NCI-H524 treated with DMSO at 0.1 percent for 48 hours (cell line): ENCODE measurements at places on chromosomes 5 and 9.

DNA sequence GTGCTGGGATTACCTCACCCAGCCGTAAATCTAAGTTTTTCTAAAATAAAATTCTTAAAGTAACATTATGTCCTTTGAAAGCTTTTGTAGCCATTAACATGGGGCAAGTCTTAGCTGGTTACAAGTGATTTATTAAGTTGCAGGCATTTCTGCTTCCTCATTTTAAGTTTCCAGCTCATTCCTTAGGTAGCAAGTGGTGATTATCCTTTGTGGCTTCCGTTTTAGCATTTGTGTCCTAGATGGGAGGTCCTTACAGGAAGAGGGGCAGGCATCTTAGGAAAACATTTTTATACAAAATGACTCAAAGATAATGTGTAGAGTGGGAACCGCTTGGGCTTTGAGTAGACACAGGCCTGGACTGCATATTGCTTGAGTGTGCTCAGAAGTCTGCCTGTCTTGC lies 35.0 kb upstream of the ROPN1L start:
- no peak for DNase-seq

DNA sequence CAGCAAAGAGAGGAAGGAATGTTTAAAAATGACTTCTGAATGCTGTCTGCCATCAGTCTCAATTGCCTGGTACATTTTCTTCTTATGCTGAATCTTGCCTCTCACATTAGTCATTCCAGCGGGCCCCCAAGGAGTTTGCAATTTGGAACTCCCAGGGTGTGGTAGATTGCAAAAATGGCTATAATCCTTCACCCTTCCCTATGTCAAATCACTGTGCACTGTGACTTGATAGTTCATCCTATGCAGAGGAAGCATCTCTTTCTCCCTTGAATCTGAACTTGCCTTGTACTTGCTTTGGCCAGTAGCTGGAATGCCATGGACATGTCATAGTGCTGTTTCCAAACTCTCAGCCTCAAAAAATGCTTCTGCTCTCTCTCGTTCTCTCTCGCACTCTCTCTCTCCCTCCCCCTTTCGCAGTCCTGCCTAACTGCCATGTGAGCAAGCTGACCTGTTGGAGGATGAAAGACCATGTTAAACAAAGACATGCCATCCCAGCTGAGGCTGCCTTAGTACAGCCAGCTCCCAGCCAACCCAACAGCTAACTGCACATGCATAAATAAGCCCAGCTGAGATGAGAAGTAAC lies 284.0 kb upstream of the TLE4 start:
- no peak for DNase-seq

DNA sequence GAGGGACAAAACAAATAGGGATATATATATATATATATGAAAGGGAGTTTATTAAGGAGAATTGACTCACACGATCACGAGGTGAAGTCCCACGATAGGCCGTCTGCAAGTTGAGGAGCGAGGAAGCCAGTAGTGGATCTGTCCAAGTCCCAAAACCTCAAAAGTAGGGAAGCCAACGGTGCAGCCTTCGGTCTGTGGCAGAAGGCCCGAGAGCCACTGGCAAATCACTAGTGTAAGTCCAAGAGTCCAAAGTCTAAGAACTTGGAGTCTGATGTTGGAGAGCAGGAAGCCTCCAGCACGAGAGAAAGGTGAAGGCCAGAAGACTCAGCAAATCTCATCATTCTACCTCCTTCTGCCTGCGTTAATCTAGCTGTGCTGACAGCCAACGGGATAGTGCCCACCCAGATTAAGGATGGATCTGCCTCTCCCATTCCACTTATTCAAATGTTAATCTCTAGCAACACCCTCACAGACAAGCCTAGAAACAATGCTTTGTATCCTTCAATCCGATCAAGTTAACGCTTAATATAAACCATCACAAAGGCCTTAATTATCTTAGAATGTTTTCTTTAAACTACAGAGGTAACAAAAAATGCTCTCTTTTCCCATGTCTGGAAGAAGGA lies 23.8 kb upstream of the DAB2 start:
- DNase-seq = no peak

DNA sequence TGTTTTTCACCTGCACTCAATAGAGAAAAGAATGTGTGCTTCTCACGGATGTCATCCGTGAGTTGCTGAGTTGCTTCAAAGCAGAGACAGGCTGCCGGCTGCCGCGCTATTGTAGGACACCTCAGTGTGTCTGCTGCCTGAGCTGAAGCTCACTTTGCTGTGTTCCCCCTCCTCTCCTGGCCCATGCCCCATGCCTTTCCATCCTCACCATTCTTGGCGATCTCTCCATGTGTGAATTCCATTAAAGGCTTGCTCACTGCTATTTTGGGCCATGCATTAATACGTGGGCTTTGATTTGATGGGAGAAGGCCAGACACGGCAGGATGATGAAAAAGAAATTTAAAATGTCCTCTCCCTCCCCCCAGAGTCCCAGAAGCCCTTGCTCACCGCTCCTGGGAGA lies 14.5 kb downstream of the ADAM19 start:
- no peak for DNase-seq

GRCh38 chr9:111287127-111287526 lies 42.9 kb downstream of the OR2K2 start:
- DNase-seq = no peak

- DNase-seq = no peak
These were observed 20.6 kb upstream of the CAST start for GRCh38 chr5:96641368-96642280.

GRCh38 chr9:21789541-21790037 lies 12.8 kb upstream of the MTAP start:
- DNase-seq = peak; percentile 25

DNA sequence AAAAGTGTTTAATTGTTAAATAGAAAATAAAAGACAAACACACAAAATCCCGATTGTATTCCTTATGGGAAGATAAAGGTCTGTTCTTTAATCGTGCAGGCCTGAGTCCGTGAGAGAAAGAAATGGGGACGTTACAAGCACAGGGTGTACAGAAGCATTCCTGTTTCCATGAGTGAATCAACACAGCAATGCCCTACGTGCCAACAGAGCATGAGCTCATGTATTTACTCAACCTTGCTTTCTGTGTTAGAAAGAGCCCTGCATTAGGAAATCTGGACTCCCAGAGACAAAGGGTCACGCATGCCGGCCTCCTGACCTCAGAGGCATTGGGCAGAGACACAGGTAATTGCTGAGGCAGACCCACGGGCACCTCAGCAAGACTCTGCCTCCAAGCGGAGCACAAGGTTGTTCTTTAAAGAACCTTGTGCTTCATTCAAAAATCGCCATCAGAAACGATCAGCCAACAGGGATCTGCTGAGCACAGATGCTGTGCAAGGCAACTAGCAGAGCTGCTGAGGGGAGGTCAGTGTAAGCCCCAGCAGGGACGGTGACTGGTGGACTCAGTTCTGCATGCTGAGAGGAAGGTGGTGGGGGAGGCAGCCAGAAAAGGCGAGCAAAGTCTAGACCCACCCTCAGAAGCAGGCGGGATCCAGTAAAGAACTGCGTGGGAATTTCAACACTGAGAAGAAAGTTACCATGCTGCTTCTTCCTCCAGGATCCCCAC lies 101.0 kb downstream of the TLE1 start:
- DNase-seq = no peak

GRCh38 chr5:74123929-74124328 lies 497.9 kb downstream of the ARHGEF28 start:
- no peak for DNase-seq

- no peak for DNase-seq
These were observed 145.7 kb downstream of the CWC27 start for GRCh38 chr5:64914396-64914795.

DNA sequence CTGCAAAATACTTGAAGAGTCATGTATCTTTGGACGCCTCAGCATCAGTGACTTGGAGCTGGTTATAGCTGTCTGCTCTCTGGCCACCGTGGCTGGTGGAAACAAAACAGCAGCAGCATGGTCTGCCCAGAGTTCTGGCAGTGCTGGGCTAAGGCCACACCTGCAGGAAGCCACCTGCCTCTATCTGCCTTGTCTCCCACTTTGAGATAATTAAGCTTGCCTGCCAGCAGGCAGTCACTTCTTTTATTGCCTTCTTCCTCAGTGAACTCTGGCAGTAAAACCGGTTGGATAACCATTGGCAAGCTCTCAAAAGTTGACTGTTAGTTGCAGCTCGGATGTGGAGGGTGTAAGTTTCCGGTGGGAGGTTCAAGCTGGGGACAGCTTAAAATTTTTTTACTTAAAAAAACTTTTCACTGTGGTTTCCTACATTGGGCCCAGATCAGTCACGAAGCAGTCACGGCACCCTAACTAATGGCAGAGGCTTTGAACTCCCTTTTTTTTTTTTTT lies 4.9 kb downstream of the SMIM3 start:
- no peak for DNase-seq

GRCh38 chr9:136740971-136741882 lies 1.5 kb downstream of the LCN10 start:
- no peak for DNase-seq

- DNase-seq = no peak
These were observed 303.7 kb upstream of the PAPPA start for GRCh38 chr9:115849679-115850412.

DNA sequence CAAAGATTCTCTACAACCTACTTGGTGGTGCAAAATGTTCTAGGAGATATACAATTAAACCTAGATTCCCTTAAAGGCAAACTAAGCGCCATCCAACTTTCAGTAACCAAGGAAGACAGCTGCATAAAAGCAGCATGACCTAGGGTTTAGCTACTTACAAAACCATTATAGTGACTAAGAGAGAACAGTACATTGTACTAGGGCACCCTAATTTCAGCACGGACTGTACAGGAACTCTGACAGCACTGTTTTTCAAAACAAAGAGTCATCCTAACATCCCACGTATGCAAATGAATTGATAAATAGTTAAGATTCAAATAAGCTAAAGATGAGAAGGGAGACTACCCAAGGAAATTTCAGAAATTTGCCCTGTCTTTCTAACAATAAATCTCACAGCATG lies 30.0 kb downstream of the STRBP start:
- no peak for DNase-seq

GRCh38 chr5:172688349-172689217 lies 47.5 kb downstream of the NEURL1B start:
- DNase-seq = no peak

DNA sequence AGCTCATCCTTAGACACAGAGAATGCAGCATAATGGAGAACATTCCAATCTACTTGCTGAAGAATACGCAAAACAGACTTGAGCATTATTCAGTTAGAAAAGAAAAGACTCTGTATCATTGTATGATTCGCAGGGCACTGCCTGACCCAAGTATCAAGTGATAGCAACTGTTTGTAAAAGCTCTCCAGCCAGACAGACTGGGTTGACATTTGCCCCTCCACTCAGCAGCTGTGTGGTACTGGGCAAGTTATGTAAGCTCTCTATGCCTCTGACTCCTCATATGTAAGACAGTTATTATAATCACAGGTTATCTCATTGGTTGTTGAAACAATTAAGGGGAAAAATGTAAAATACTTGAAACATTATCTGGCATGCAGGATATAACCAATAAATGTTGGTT lies 505.0 kb downstream of the ELAVL2 start:
- DNase-seq = peak; percentile 31

DNA sequence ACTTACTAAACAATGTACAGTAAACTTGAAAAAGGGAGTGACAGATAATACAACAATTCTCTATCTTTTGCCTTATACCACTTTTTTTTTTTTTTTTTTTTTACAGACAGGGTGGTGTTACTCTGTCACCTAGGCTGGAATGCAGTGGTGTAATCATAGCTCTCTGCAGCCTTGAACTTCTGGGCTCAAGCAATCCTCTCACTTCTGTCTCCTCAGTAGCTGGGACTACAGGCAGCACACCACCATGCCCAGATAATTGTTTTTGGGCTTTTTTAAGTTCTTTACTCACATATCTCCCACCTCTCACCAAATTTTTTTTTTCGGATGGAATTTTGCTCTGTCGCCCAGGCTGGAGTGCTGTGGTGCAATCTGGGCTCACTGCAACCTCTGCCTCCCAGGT lies 171.9 kb upstream of the SLC12A2 start:
- DNase-seq = no peak

DNA sequence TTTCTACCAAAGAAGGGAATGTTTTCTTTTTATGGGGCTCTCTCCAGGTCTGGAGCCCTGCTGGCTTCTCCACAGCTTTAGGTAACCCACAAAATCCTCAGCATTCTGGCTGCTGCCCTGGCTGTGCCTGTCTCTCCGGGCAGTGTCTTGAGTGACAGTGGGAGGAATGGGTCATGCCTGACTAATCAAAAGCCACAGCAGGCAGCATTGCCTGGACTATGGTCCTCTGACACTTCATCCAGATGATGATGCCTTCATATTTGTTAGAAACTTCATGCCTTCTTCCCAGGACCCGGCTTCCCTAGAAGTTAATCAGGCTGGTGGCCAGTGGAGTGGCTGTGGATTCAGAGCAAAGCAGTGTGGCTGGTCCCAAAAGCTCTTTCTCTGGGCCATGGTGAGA lies 32.2 kb upstream of the TGFBI start:
- no peak for DNase-seq

DNA sequence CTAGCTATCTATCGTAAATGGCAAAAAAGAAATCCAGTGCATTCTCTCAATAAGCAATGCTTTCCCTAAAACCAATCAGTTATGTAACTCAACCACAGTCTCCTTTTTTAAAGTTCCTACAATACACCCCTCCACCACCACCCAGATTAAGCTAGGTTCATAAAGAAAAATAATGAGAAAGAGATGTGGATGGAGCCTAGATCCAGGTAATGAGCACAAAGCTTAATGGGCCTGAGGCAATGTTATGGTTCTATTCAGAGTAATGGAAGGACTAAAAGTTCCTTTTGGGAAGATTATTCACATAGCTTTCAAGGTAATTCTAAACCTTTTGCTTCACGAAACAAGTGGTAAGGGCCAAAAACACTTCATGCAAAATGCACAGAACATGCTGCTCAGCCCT lies 113.5 kb downstream of the MPDZ start:
- DNase-seq = no peak

DNA sequence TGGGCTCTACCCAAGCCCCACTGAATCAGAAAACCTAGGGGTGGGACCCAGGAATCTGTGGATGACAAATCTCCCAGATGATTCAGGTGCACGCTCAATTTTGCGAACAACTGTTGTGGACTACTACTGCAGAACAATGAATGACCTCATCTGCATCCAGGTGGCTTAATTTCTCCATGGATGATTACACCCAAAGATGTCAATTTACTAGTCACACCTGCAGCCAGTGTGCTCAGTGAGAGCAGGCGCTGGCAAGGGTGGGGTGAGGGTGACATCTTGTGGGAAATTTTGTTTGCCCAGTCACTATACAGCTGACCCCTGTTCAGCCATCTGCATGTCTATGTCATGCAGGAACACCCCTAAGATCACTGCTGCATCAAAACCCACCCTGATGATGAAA lies 118.2 kb downstream of the ENTREP1 start:
- DNase-seq = no peak

- no peak for DNase-seq
These were observed 26.4 kb upstream of the JMY start for GRCh38 chr5:79209505-79209904.

DNA sequence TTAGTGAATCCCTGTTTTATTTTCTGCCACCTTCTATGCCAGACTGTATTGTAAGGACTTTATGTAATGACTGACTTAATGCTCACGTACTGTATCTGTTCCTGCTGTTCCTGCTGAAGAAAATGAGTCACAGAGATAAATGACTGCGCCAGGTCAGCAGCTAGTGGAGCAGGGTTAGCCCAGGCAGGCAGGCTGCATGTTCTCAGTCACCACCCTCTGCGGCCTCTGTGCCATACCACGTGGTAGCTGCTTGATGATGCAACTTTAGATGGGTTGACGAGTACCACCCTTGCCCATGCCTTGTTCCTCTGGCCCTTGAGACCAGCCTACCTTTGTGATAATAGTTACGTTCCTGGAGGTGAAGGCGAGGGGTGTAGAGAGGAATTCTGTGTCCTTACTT lies 161.9 kb downstream of the TRIO start:
- no peak for DNase-seq

- no peak for DNase-seq
These were observed 131.6 kb downstream of the FANCC start for GRCh38 chr9:95185956-95186355.
